Spleen (tissue), 13 donors: ENCODE measurements at places on chromosomes 4 and X. TPM values are rescaled to one million over a fixed set of nuclear protein-coding genes. Genes with fewer than 3 reads are reported as not detected.

The NPY5R gene
- total RNA-seq: 5.4 TPM

GRCh38 chrX:34325460-34325859 lies 193.3 kb upstream of the FAM47A start:
- H3K4me1 ChIP-seq: no peaks in the 10 kb centered on the region
- no peaks in the 10 kb centered on the region for H3K36me3 ChIP-seq
- no peaks in the 10 kb centered on the region for H3K27me3 ChIP-seq
- no peak overlapping the region for H3K27ac ChIP-seq
- DNase-seq: no peak
- H3K4me3 ChIP-seq: no peak overlapping the region

DNA sequence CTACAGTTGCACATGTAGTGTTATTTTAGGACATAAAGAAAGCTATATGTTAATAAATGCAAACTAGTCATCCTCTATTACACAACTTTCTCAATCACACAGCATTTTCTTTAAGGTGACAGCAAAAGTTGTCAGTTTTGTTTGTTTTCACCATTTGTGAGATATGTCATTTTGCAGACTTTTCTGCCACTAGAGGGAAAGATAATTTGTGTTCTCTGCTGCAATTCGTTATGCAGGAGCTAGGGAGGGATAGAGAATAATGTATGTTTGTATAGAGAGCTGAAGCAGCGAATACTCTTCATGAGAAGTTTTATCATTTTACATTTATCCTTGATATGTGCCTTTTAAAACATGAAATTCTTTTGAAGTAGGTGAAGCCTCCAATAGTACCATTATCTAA lies 670.6 kb upstream of the ATOH1 start:
- no peak overlapping the region for H3K27ac ChIP-seq
- no peaks in the 10 kb centered on the region for H3K27me3 ChIP-seq
- H3K4me1 ChIP-seq: no peaks in the 10 kb centered on the region
- H3K36me3 ChIP-seq: no peaks in the 10 kb centered on the region
- H3K4me3 ChIP-seq: no peak overlapping the region

- no peaks in the 10 kb centered on the region for H3K36me3 ChIP-seq
- no peaks in the 10 kb centered on the region for H3K4me1 ChIP-seq
- no peak for DNase-seq
- no peaks in the 10 kb centered on the region for H3K27me3 ChIP-seq
- no peak overlapping the region for H3K4me3 ChIP-seq
Measured at GRCh38 chr4:121789455-121789854, 11.7 kb upstream of the EXOSC9 start.

DNA sequence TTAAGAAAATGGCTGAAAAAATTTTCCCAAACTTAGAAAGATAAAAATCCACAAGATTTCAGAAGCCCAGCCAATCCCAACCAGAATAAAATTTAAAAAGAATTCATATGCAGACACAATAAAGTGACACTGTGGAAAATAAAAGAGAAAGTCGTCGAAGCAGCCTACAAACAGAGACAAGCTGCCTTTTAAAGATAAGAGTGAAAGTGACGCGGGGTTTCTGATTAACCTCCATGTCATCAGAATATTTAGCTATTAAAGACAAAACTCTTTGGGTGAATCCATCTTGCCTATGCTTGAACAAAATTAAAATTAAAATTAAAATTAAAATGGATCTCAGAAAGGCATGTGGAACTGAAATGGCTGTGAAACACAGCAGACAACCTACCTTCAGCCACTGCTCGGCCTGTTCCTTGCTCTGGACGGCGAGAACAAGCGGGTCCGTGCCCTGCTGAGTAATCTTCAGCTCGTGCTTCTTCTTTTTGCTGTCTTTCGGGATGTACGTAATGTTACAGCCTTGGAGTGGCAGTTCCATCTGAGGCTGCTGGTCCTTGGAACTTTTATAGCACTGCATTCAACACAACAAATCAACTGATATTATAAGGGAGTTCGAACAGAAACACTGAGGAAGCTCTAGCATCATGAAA lies 101.4 kb downstream of the AFAP1 start:
- no peaks in the 10 kb centered on the region for H3K27me3 ChIP-seq
- H3K27ac ChIP-seq: no peak overlapping the region
- no peaks in the 10 kb centered on the region for H3K4me1 ChIP-seq
- no peak for DNase-seq
- H3K4me3 ChIP-seq: no peak overlapping the region

The MAGEA2 gene
- not detected for total RNA-seq

- H3K36me3 ChIP-seq: no peaks in the 10 kb centered on the region
- DNase-seq: no peak
- H3K4me3 ChIP-seq: no peak overlapping the region
- H3K27me3 ChIP-seq: no peaks in the 10 kb centered on the region
- no peaks in the 10 kb centered on the region for H3K4me1 ChIP-seq
Measured at GRCh38 chrX:149129767-149130166, 375.3 kb downstream of the IDS start.

The SAGE1 gene
- total RNA-seq: not detected

DNA sequence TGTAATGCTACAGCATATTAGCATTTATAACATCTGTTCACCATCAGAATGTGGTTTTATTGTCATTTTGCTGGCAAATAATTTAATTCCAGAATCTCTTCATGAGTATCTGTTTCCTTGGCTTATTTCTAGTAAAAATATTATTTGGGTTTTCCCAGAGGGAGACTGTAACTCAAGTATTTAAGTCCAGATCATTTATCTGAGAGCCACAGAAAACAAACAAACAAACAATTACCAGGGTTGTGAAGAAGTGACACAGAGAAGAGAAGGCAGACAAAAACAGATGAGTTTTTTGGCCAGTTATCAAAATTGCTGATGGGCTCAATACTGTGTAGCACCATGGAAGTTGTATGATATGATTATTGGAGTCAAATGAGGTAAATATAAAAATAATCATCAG lies 515.1 kb downstream of the TECRL start:
- no peak overlapping the region for H3K4me3 ChIP-seq
- no peak overlapping the region for H3K27ac ChIP-seq
- H3K27me3 ChIP-seq: no peaks in the 10 kb centered on the region

DNA sequence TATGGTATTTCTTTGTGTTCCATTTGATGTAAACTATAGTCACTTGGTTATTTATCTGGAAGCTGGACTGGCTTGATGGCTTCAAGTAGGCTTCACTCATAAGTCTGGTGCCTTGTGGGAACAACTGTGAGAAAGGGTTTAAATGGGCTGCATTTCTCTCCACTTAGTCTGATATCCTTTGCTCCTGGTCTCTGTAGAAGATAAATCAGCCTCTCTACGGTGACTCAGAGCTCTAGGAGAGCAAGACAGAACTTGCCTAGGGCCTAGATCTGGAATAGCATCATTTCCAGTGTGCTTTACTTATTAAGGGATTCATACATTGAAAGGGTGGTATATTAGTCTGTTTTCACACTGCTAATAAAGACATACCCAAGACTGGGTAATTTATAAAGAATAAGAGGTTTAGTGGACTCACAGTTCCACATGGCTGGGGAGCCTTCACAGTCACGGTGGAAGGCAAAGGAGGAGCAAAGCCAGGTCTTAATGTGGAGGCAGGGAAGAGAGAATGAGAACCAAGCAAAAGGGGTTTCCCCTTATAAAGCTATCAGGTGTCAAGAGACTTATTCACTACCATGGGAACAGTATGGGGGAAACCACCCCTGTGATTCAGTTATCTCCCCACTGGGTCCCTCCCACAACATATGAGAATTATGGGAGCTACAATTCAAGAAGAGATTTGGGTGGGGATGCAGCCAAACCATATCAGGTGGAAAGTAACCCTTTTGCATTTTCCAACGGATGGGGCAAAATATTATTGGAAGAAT lies 1746.4 kb upstream of the PCDH7 start:
- no peak overlapping the region for H3K27ac ChIP-seq
- H3K4me3 ChIP-seq: no peak overlapping the region
- no peak for DNase-seq

The CD99 gene
- 316 TPM for total RNA-seq

GRCh38 chr4:89316211-89316610 lies 8.6 kb upstream of the GPRIN3 start:
- no peaks in the 10 kb centered on the region for H3K27me3 ChIP-seq
- H3K4me1 ChIP-seq: peaks cover 12% of the 10 kb centered on the region
- H3K4me3 ChIP-seq: no peak overlapping the region
- no peak overlapping the region for H3K27ac ChIP-seq
- H3K36me3 ChIP-seq: no peaks in the 10 kb centered on the region

- H3K4me3 ChIP-seq: peak overlapping the region; percentile 29
- H3K36me3 ChIP-seq: no peaks in the 10 kb centered on the region
- DNase-seq: peak; percentile 69
Measured at GRCh38 chrX:126551725-126552312, 795 bp downstream of the DCAF12L1 start.
